Stimulated activated CD8-positive, alpha-beta memory T cell treated with anti-CD3 and anti-CD28 coated beads, Interleukin-4, amount 100 ng/mL, for 1 hour (primary cell): ENCODE measurements at places on chromosomes 7 and 10.

- no peak for DNase-seq
These were observed 660 bp downstream of the SUV39H2 start for GRCh38 chr10:14879124-14879927.

DNA sequence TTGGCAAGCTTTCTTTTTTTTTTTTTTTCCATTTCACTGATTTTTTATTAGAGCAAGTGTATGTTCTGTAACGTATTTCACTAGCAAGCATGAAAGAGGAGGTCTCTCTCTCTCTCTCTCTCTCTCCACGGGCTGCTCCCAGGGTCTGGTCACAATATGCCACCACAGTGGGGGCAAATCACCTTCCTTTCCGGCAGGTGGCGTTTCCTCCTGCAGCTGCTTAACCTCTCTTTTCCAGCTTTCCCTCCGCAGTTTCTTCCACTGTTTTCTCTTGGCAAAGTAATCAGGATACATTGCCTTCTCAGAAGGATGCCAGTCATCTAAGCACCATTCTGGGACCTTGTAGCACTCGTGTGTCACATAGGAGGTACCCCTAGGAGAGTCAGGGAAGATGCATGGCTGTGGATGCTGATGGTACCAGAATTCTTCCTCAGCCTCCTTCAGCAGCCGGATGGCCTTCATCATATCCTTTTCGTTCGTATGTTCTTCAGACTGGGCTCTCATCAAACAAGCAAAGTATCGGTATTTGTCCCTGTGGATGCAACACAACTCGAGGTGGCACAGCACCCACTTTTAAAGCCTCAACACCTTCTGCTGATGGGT, 197.3 kb upstream of the PODXL start:
- no peak for DNase-seq

DNA sequence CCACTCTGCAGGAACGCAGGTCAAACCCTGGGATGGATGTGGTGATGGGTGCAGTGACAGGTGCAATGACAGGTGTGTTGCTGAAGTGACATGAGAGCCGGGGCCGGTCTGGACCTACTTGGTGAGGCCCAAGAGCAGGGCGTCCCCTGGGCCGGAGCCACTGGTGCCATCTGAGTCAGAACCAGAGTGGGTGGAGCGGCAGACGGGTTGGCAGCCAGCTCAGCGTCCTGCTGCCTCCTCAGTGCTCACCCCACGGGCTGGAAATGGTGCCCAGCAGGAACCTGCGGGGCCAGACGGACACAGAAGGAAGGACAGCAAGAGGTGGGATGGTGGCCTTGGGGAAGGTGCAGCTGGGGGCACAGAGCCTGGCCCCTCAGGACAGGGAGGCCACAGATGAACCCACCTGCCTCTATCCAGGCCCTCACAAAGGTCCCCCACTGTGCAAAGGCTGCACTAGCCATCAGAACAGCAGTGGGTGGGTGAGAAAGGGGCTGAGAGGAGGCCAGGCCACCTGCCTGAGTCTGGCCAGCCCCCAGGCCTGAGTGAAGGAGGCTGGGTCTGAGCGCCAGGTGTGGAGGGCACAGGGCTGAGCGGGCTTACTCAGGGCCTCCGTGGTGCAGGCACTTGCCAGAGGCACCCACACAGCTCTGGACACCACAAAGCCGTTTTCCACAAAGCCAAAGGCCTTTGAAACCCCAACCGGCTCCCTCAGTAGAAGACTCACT, 129.0 kb upstream of the PPP2R2D start:
- DNase-seq: no peak

DNA sequence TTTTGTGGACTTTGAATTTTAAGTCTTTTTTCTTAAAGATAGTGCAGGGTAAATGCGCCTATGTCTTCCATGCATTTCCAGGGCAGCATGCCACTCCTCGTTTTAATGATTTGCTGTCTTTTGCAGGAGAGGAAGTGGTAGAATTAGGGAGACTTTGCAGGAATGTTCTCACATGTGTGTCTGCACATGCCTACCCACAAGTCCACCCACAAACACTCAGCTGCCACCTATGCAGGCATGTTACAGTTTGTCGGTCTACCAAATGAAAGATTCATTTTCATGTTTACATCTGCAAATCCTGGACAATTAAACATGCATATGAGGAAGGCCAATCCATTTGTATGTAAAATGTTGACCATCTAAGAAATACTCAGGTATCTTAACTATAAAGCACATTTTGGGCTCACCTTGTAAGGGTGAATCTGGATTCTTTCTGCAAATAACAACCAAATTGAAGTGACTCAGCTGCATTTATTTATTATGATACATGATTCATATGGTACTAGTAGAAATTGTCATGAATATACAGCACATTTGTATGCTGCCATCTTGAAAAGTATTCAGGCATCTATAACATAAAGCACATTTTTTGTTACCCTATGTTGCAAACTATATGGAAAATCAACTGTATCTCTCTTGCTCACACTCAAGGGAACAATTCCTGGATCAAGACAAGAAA, 4.7 kb upstream of the TEX36 start:
- DNase-seq: no peak

GRCh38 chr10:96188916-96189315, 58.8 kb downstream of the ZNF518A start:
- DNase-seq: no peak

DNA sequence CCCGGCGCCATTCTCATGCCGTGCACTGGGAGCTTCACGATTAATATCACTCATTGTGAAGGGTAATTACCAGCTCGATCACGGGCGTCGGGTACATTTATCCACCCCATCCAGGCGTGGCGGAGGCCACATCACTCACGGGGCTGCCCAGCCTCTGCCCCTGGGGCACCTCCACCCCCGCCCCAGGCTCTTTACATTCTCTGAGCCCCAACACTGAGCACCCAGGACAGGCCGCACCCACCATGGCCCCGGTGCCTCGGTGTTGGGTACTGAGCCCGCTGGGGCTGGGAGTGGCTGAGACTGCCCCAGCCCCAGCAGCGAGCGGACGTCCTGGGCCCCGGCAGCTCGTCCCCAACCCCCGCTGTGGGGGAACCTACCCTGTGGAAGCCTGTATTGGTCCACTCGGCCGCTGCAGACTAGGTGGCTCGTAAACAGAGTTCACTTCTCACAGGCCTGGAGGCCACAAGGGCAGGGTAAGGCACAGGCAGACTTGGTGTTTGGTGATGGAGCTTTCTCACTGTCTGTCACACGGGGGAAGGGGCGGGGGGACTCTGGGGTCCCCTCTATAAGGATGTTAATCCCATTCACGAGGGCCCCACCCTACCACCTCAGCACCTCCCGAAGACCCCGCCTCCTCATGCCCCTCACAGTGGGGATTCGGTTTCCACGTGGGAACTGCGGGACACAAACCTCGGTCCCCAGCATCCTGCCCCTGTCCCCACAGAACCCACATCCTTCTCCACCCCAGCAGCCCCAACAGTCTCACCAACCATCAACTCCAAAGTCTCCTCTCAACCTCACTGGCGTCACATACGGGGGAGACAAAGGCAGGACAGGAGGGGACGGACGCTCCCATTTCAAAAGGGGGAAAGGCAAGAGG, 184.1 kb downstream of the ELFN1 start:
- DNase-seq: no peak

- DNase-seq: no peak
These were observed 37.1 kb downstream of the SKIDA1 start for GRCh38 chr10:21488246-21488956.

GRCh38 chr10:49609006-49609282, 1.2 kb upstream of the SLC18A3 start:
- no peak for DNase-seq
